ENCODE measurements at places on chromosomes 13 and 19. TPM values are rescaled to one million over a fixed set of nuclear protein-coding genes. Genes with fewer than 3 reads are reported as not detected.

The FGF21 gene
- total RNA-seq: not detected

The TPGS1 gene
- 48.8 TPM for total RNA-seq

The NCAN gene
- total RNA-seq: not detected

The ANGPTL8 gene
- total RNA-seq: not detected

The NR2F6 gene
- 86.5 TPM for total RNA-seq

The CDC42EP5 gene
- 8.5 TPM for total RNA-seq

The ATP4A gene
- not detected for total RNA-seq

The ZNF221 gene
- 5.3 TPM for total RNA-seq

The IFNL1 gene
- total RNA-seq: not detected

The NRTN gene
- total RNA-seq: not detected

The APC2 gene
- 0.14 TPM for total RNA-seq

The LIPE gene
- 1.9 TPM for total RNA-seq

The KMT2B gene
- 10.0 TPM for total RNA-seq

The ELSPBP1 gene
- not detected for total RNA-seq

The PALM3 gene
- total RNA-seq: not detected

The KLK3 gene
- not detected for total RNA-seq

The ARID3A gene
- total RNA-seq: 83.9 TPM

The LGI4 gene
- total RNA-seq: not detected

The TYROBP gene
- total RNA-seq: not detected

The ZNF610 gene
- total RNA-seq: 1.1 TPM

The METTL21C gene
- not detected for total RNA-seq

The CEACAM19 gene
- total RNA-seq: 1.3 TPM

The TRIP10 gene
- 54.8 TPM for total RNA-seq

The CDX2 gene
- not detected for total RNA-seq

The TLE6 gene
- total RNA-seq: not detected

The ZNF254 gene
- total RNA-seq: 13.2 TPM

The SH2D3A gene
- total RNA-seq: 0.29 TPM

Measured in placental pericyte (primary cell).